Activated naive CD8-positive, alpha-beta T cell treated with anti-CD3 and anti-CD28 coated beads, Interleukin-2, amount 50 U/mL, for 24 hours (primary cell): ENCODE measurements at places on chromosomes 2 and 18.

DNA sequence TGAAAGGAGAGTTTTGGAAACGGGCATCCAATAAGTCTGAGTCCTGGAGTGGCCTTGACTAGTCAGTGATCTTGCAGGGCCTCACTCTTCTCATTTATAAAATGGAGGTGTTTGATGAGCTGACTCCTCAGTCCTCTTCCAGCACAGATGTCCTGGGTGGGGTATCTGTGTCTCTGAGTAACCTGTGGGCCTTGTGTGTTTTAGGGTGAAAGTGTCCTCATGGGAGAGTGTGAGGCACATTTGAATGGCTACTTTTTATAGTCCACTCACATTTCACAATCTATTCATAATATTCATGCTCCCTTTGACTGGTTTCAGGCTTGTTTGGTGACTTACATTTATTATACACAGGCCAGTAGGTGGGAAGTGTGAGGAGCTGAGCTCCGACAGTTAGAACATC is 106.4 kb upstream of the CELF4 start:
- no peaks in the 10 kb centered on the region for H3K36me3 ChIP-seq
- H3K4me3 ChIP-seq = no peak overlapping the region
- no peaks in the 10 kb centered on the region for H3K4me1 ChIP-seq
- no peak overlapping the region for H3K27ac ChIP-seq
- no peak for DNase-seq

DNA sequence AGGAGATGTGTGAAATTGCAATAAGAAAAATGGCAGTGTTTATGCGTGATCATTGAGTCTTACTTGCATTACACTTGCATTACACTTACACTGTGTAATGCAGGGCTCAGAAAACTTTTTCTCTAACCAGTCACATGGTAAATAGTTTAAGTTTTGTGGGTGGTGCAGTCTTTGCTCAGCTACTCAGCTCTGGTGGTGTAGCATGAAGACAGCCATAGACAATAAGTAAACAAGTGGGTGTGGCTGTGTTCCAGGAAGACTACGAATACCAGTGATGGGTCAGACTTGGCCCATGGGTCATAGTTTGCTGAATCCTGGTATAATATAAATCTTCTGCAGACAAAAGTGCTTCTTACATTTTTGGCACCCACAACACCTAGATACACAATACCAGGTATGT is 115.6 kb upstream of the CYP1B1 start:
- H3K27me3 ChIP-seq = peaks cover 2% of the 10 kb centered on the region
- H3K36me3 ChIP-seq = no peaks in the 10 kb centered on the region
- DNase-seq = no peak
- H3K4me3 ChIP-seq = no peak overlapping the region
- no peaks in the 10 kb centered on the region for H3K4me1 ChIP-seq

DNA sequence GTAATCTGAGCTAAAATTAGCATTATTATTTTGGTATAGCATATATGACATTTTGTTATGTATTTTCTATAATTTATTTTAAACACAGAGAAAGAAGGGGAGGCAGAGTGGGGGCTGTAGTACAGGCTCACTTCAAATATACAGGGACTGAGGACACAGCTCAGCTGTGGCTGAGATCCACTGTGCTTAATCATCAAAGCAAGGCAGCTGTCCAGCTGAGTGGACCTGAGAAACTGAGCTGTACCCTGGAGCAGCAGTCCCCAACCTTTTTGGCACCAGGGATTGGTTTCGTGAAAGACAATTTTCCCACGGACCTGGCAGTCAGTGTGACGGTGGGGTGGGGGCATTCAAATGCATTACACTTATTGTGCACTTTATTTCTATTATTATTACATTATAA is 687.2 kb downstream of the RNF144A start:
- no peak for DNase-seq
- H3K4me3 ChIP-seq = no peak overlapping the region
- H3K27ac ChIP-seq = no peak overlapping the region
- peaks cover 12% of the 10 kb centered on the region for H3K4me1 ChIP-seq

DNA sequence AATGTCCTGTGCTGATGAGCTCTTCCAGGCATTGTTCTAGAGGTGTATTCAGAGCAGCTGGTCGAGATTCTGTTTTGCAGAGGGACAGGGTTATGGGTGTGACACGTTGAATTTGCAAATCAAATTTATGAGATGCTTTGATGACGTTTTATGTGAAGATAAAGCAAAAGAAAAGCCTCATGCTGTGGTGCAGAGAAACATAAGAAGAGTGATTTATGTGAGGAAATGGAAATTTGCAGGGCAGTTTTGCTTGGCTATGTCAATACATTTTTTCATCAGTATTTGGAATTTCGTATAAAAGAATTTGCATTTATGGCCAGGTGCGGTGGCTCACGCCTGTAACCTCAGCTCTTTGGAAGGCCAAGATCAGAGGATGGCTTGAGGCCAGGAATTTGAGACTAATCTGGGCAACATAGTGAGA is 36.4 kb downstream of the TSN start:
- H3K36me3 ChIP-seq = no peaks in the 10 kb centered on the region
- DNase-seq = no peak
- H3K4me1 ChIP-seq = no peaks in the 10 kb centered on the region
- no peak overlapping the region for H3K27ac ChIP-seq
- peaks cover 17% of the 10 kb centered on the region for H3K27me3 ChIP-seq

GRCh38 chr2:46719487-46719886 is 196.1 kb downstream of the MCFD2 start:
- no peaks in the 10 kb centered on the region for H3K27me3 ChIP-seq
- no peak for DNase-seq
- H3K4me3 ChIP-seq = no peak overlapping the region
- no peak overlapping the region for H3K27ac ChIP-seq
- H3K36me3 ChIP-seq = peaks cover 24% of the 10 kb centered on the region
- peaks cover 61% of the 10 kb centered on the region for H3K4me1 ChIP-seq

DNA sequence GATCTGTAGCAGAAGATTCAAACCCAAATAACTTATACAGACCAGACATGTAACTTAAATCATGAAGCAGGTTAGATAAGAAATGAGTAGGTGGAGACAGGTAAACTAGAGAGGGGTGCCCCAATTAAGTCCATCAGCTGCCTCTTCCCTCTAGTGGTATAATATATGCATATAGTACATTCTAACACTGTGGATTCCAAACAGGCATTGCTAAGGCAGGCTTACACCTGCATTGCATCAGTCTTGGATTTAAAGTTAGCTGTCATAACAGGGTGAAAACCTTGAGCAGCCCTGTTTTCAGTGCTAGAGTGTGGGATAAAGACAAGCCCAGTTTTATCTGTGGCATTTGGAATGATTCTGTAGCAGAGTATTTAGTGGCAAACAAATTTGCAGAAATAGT is 63.4 kb downstream of the NYAP2 start:
- H3K4me3 ChIP-seq = no peak overlapping the region
- no peaks in the 10 kb centered on the region for H3K36me3 ChIP-seq
- H3K27me3 ChIP-seq = no peaks in the 10 kb centered on the region
- no peak overlapping the region for H3K27ac ChIP-seq
- peaks cover 14% of the 10 kb centered on the region for H3K4me1 ChIP-seq

- no peaks in the 10 kb centered on the region for H3K27me3 ChIP-seq
- DNase-seq = no peak
- H3K4me1 ChIP-seq = no peaks in the 10 kb centered on the region
- H3K36me3 ChIP-seq = no peaks in the 10 kb centered on the region
- no peak overlapping the region for H3K27ac ChIP-seq
- no peak overlapping the region for H3K4me3 ChIP-seq
Measured at GRCh38 chr2:124633812-124634211, 608.7 kb downstream of the CNTNAP5 start.

DNA sequence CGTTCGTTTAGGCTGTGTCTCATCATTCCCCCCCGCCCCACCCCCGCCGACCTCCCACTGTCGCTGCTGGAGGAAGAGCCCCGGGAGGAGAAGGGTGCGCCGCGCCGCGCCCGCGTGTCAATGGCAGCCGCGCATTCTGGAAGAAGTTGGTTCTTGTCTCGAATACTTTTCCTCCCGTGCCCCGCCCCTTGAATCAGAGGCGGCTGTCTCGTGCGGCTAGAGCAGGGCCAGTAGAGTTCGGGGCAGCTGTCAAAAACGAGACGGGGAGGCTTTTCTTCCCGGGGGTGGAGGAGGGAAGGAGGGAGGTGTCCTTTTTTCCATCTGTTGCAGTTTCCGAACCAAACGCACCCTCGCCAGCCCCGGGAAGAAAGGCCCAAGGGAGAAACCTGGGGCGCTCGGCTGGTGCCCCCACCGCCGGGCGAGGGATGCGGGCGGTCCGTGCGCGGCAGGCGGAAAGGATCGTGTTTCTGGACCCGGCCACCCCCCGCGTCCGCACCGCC is 410 bp upstream of the TGIF1 start:
- H3K27ac ChIP-seq = peak overlapping the region; percentile 98
- H3K4me3 ChIP-seq = peak overlapping the region; percentile 94
- DNase-seq = no peak
- peaks cover 60% of the 10 kb centered on the region for H3K4me1 ChIP-seq
- no peaks in the 10 kb centered on the region for H3K27me3 ChIP-seq
- H3K36me3 ChIP-seq = peaks cover 21% of the 10 kb centered on the region

DNA sequence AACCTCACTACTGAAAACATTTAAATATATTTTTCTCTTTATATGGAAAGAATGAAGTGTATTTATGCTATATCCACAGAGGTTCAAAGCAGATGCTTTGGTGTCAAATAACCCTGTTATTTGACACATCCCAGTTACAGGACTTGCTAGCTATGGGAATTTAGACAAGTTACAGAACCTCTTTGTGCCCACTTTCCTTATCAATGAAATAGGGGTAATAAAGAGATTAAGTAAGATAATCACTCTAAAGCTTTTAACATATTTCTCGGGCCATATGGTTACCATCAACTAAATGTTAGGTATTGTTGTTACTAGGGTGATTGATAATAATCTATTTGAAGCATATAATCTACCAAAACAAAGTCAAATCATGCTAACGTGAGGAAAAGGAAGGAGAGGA is 1660.6 kb upstream of the NXPH2 start:
- no peaks in the 10 kb centered on the region for H3K4me1 ChIP-seq
- no peaks in the 10 kb centered on the region for H3K27me3 ChIP-seq
- H3K4me3 ChIP-seq = no peak overlapping the region

GRCh38 chr2:173898996-173899395 is 66.2 kb downstream of the SP3 start:
- no peak overlapping the region for H3K27ac ChIP-seq
- peaks cover 2% of the 10 kb centered on the region for H3K36me3 ChIP-seq
- peaks cover 26% of the 10 kb centered on the region for H3K4me1 ChIP-seq
- H3K4me3 ChIP-seq = no peak overlapping the region

- no peaks in the 10 kb centered on the region for H3K36me3 ChIP-seq
- H3K4me3 ChIP-seq = no peak overlapping the region
- no peaks in the 10 kb centered on the region for H3K27me3 ChIP-seq
- H3K4me1 ChIP-seq = no peaks in the 10 kb centered on the region
- H3K27ac ChIP-seq = no peak overlapping the region
Measured at GRCh38 chr2:66830881-66831280, 396.0 kb downstream of the MEIS1 start.

- H3K27ac ChIP-seq = no peak overlapping the region
- H3K4me1 ChIP-seq = no peaks in the 10 kb centered on the region
- H3K27me3 ChIP-seq = peaks cover 3% of the 10 kb centered on the region
- DNase-seq = no peak
- no peak overlapping the region for H3K4me3 ChIP-seq
Measured at GRCh38 chr2:198238429-198238828, 434.0 kb downstream of the PLCL1 start.

DNA sequence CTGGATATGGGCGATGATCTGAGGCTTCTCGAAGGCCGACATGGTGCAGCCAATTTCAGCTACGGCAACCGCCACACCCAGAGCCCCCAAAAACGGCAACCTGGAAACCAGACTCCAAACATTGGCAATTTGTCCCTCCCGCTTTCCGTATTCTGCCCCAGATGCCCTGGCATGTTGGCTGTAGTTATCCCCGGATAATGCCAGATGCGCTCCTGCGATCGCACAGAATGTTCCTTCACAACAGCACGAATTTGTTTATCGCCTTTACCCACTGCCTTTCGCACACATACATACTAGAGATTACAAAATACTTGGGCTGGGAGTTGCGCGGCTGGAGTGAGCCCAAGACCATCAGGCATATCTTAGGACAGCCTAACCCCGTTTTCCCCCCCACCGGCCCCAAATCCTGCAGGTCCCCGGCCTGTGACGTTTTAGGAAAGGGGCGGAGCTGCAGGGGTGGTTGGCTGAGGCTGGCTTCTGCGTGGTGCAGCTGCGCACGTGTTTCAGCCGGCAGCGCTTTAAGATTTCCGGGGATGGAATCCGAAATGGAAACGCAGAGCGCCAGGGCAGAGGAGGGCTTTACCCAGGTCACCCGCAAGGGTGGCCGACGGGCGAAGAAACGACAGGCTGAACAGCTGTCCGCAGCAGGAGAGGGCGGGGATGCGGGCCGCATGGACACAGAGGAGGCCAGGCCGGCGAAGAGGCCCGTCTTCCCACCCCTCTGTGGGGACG is at the start of gene PNO1:
Gene PNO1 (plus strand): TSS at position 487 of the 732 bp plus-strand sequence. CDS start 47 bp downstream, at position 534.
- peak within 1 kb of the TSS; percentile 99 for H3K27ac ChIP-seq
- H3K4me1 ChIP-seq = peaks cover 45% of the 10 kb centered on the region
- H3K4me3 ChIP-seq = peak within 1 kb of the TSS; percentile 94
- H3K36me3 ChIP-seq = peaks cover 40% of the 10 kb centered on the region
- peak; percentile 96 for DNase-seq
- no peaks in the 10 kb centered on the region for H3K27me3 ChIP-seq
